Fibroblast of skin of right quadriceps (primary cell): ENCODE measurements at places on chromosomes 4 and X.

GRCh38 chr4:185774845-185775680 lies 36.9 kb downstream of the SORBS2 start:
- DNase-seq, result peak; percentile 92

GRCh38 chr4:105230287-105230686 lies 83.6 kb downstream of the TET2 start:
- no peak for DNase-seq

GRCh38 chr4:6909970-6910339 lies 329 bp downstream of the TBC1D14 start:
- DNase-seq, result no peak

- DNase-seq, result no peak
Observed at GRCh38 chrX:53190363-53190960, 34.5 kb downstream of the KDM5C start.

GRCh38 chr4:52588097-52588496 lies 71.0 kb downstream of the USP46 start:
- no peak for DNase-seq

- peak; percentile 65 for DNase-seq
Observed at GRCh38 chr4:155795991-155796390, 37.2 kb downstream of the GUCY1B1 start.

DNA sequence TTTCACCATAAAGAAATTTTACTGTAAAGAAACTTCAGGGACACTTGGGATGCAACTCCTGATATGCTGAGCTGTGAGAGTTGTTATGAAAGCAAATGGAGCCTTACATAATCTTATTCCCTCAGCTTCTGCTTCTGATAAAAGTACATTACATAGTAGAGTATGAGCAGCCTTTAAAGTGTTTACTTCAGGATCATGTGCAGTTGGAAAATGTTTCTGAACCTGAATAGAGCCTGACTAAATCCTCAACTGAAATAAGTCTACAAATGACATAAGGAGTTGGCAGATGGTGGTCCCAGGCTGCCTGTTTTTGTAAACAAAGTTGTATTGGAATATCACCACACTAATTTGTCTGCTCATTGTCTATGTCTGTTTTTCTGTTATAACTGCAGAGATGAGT lies 19.3 kb downstream of the RASSF6 start:
- no peak for DNase-seq

GRCh38 chr4:8044699-8045098 lies 105.0 kb upstream of the AFAP1 start:
- no peak for DNase-seq

DNA sequence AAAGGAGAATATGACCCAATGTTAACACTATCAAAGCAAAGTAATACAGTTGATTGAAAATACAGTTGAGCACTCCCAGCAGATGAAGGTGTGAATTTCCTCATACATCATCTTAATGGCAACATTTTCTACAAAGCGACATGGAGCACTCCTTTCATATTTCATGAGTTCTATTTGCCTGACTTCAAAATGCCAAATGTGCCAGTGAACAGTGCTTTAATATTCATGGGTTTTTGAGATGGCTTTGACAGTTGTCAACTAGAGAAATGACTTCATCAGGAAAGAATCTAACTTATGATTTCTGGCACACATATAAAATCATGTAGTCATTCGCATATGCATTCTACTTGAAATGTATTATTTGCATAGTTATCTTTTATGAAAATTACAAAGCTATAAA lies 222.4 kb downstream of the GALNTL6 start:
- no peak for DNase-seq

DNA sequence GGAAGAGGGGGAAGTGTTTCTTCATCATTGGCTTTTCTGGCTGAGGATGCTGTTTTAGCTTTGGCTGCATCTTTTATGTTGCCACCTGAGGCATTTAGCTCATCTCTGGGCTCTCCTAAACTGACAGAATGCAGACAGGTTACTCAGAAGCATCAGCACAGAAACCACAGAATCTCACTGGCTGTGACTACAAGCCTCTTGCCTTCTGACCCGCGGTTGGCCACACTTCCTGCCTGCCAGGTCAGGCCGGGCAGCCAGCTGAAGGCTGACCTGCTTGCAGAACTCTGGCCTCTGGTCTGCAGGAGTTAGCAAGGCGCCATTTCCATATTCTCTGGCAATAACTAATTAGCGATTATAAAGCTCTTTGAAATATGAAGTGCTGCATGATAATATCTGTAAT lies 366.5 kb downstream of the MID1IP1 start:
- DNase-seq, result no peak

DNA sequence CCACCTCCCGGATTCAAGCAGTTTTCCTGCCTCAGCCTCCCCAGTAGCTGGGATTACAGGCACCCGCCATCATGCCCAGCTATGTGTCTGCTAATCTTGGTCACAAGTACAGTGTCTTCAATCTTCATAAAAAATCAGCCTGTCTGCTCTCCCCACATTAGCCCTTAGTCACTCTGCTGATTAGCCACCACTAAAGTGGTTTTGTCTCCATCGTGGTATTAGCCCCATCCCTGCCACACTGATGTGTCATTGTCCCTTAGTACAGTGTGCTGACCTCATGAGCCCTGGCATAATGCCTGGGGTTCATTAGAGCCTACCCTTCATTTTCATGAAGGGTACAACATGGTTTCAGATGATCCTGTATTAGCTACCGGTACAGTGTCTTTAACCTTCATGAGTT lies 49.9 kb downstream of the ZNF157 start:
- DNase-seq, result no peak

DNA sequence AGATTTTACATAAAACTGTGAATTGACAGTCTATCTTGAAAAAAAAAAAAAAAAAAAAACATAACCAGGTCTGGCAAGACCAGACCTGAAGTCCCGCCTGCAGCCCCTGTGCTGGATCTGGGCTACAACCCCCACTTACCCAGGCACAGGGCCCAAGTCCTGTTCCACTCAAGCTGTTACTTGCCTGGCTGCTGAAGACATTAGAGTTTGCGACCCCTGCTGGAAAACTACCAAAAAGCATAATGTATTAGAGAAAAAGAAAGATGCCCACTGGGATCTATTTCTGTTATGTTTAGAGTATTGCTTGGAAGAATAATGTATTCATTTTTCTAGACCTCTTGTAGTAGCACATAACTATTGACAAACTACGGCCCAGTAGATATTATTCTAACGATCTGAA lies 4.7 kb downstream of the HS3ST1 start:
- peak; percentile 32 for DNase-seq

DNA sequence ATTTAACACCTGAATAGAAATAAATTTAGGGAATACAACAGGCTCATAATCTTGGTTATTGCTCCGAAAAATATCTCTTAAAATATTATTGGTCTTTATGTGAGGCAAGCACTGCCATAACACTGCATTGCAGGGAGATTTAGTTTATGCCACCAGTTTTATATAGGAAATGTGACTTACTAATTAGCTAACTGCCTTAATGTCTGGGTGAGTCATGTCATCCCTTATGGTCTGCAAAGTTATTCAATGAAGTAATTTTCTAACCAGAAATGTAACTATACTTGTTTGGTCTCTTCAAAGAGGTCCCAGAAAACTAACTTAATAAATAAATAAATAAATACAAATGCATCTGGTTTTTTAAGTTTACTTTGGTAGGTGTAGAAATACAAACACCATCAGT lies 597.2 kb downstream of the GALNTL6 start:
- peak; percentile 24 for DNase-seq

- peak; percentile 87 for DNase-seq
Observed at GRCh38 chr4:141275834-141276233, 55.1 kb downstream of the ZNF330 start.

GRCh38 chr4:40040908-40041307 lies 15.7 kb upstream of the N4BP2 start:
- DNase-seq, result no peak

DNA sequence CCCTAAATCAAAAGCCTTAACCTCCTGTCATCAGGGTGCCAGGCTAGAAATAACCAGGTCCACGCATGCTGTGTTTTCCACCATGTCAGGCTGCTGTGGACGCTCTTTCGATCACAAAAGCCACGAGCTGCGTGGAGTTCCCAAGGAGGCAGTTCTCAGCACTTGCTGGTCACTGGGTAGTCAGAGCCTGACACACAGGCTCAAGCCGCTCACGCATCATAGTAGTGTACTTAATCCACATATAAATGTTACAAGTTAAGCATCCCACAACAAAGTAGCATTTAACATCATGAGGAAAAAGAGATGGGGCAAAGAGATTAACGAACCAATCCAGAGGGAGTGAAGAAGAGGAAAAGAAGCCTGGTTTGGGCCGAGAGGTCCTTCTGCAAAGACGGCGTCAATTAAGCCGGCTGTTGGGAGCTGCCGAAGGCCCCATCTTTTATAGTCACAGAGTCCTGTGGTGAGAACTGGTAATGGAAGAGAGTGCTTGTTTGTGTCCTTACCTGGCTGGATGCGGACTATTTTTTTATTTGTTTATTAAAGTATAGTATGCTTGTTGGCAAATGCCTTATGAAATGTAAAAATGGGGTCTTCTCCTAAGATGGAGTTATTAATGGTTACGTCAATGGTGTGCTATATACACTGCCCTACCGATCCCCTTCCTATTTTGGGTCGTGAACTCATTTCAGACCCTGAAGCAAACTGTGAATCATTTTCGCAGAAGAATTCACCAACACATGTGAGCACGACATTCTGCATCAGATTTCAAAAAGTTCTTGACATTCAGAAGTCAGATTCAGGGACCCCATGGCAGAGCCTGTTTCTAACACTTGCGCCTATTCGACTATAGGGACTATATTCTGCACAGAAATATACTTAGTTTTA lies 675 bp downstream of the PRIMPOL start:
- no peak for DNase-seq

DNA sequence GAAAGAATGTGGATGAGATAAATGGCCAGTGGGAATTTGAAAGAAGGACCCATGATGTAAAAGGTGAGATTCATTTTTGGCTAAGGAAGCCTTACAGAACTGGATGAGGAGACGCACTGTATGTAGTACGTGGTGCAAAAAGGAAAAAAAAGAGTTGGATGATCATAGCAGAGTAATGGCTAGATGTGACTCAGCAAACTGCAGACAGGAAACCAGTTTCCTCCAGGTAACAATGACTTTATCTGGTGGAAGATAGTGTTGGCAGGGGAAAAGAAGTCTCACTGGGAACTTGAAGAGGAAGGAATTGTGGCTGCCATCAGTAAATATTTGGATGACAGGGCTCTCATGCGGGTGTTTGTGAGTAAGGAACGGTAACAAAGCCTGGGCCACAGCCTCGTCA lies 243.2 kb downstream of the CPE start:
- DNase-seq, result no peak

DNA sequence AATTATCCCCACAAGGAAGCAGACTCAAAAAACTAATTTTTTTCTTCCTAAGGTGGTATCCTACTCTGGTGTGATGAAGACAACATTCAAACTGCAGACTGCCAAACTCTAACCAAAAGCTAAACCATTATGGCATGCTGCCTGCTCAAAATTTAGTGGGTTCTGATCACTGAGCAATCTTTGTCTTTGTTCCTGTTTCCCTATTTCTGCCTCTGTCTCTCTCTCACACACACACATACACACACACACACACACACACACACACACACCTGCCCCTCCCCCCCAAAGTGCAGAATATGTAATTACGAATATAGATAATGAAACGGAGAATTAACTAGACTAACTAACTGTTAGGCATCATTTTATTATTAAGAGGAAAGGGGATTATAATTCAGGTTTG lies 1278.6 kb downstream of the PCDH7 start:
- DNase-seq, result no peak

- DNase-seq, result no peak
Observed at GRCh38 chrX:14594521-14594920, 65.2 kb downstream of the GLRA2 start.

DNA sequence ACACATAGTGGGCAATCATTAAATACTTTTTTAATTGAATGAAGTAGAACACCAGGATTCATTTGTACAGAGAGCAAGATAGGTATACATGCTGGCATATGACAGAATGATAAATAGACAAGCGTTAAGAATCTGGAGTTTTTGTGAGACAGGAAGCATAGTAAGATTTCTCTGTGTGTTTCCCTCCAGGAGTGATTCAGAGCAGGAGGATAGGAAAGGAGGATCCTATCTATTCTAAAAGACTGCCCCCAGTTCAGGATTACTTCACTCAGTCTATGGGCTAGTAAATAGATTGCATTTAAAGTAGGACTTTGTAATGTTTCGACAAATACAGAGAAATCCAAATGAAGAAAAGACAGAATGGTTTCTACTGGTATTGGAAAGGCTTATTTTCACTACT lies 423.7 kb downstream of the PDGFC start:
- DNase-seq, result peak; percentile 28

- DNase-seq, result peak; percentile 82
Observed at GRCh38 chrX:45771560-45772340, 571.1 kb upstream of the DIPK2B start.

- DNase-seq, result no peak
Observed at GRCh38 chrX:23726191-23726590, 16.9 kb downstream of the ACOT9 start.

DNA sequence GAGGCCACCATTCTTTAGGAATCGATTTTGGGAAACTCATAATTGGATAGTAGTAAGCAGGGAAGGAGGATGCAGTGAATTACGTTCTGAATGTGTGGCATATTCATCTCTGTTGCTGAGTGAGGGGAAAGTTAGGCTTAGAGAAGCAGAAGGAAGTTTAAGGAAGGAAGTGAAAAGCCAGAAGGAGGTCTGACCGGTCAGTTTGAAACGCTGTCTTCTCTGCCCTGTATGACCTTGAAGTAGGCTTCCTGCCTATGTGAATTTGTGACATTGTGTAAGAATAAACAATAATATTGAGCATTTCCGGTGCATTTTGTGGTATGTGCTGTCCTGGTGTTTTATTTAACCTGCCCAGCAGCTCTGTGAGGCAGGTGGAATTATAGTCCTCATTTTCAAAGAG lies 67.3 kb downstream of the PDLIM5 start:
- no peak for DNase-seq
